AG04449 (cell line): ENCODE measurements at places on chromosomes 6 and 20.

DNA sequence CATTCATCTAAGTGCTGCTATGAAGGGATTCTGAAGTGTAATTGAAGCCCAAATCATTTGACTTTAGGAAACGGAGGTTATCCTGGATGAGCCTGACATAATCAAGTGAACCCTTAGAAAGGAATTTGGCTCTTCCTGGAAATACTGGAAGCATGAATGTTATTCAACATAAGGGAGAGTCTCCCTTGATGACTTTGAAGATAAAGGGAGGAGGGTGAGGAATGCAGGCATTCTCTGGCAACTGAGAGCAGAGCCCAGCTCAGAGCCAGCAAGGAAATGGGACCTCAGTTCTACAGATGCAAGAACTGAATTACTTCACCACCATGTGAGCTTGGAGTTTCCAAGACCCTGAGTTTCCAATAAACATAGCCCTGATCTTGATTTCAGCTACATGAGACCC is 168.2 kb downstream of the DLL1 start:
- DNase-seq = no peak

DNA sequence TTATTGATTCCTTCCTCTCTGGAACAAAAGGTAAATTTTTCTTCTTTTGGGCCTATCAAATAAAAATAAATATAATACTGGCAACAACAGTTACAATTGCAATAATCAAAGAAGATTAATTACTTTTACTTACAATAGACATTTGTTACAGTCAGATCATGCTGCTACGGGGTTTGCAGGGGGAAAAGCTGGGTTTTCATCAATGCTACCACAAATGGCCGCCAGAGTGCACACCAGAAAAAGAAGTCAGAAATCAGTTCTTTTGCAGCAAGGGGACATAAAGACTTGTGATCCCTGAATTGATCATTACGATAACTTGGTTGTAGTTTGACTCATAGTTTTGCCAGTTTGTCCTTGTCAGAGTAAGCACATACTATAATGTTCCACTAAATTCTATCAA is 714.5 kb upstream of the EYS start:
- DNase-seq = no peak

- DNase-seq = no peak
Observed at GRCh38 chr6:13005994-13006393, 289.4 kb downstream of the PHACTR1 start.

DNA sequence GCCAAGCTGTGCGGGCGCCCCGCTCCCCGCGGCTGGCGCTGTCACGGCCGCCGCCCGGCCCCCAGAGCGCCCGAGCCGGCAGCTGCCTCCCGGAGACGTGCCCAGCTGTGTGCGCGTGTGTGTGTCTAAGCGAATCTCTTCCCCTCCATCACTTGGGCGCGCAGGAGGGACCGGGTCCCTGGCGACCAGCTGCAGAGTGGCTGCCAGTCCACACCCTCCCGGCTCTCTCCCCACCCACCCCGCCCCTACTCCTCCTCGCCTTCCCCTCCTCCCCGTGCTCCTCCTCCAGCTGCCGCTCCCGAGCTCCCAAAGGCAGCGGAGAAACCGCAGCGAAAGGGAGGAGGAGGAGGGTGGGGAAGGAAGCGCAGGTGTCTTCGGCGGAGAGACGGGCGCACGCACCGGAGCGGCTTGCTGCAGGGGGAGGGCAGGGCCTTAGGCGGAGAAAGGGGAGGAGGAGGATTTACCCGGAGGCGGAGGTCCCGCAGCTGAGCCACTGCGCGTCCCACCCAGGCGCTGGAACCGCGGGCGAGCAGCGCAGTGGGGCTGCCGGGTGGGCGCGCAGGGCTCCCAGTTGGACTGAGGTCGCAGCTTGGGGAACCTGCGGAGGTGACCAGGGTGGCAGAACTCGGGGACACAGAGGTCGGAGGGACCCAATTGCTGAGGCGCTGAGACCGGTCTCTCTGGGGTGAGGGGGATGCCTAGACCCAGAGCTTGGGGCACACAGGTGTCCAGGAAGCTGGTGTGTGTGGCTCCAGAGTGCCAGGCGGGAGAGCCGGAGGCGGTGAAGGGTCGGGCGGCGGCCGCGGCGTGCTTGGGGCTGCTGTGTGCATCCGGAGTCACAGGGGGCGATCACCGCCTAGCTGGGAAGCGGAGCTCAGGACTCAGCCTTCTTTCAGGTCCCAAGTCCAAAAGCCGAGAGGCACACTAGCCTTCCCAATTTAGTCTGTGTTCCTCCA is at the start of gene HS3ST5:
TSS of gene HS3ST5 (minus strand) at position 198 of the 956 bp plus-strand sequence. CDS start 280,178 bp downstream, outside the sequence.
- DNase-seq = no peak

DNA sequence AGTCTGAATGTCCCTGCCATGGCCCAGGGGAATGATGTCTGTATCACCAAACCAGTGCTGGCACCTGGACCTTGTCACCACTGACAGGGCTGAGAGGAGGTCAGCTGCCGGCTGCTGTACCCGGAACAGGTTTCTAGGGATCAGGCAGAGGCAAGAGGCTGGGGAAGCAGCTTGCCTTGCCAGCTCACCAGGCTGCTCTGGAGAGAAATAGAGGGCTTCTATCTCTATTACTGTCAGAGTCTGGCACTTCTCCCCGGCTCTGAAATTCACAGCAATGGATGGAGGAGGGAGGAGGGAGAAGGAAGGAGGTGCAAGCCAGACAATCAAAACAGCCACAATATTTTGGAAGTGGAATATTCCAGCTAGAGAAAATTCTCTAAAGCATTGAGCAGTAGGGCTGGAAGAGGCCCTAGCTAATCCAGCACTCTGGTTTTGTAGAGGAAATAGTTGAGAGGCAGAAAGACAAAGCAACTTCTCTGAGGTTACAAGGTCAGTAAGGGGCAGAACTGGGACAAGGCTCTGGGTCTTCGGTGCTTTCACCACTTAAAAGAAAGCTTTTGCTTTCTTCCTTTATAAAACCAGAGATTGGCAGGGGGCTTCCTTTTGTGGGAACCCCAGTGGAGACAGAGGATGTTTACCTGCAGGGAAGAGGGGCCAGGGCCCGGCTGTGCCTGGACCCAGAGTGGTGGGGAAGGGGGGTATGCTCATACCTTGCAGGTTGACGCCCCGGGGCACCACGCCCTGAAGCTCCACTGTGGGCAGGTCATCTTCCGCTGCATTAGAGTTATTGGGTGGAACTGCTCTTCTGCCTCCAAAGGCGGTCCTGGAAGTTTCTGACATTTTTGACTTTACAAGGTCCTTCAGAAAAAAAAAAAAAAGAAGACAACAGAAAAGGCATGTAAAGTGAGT is 2.4 kb downstream of the F13A1 start:
- no peak for DNase-seq

DNA sequence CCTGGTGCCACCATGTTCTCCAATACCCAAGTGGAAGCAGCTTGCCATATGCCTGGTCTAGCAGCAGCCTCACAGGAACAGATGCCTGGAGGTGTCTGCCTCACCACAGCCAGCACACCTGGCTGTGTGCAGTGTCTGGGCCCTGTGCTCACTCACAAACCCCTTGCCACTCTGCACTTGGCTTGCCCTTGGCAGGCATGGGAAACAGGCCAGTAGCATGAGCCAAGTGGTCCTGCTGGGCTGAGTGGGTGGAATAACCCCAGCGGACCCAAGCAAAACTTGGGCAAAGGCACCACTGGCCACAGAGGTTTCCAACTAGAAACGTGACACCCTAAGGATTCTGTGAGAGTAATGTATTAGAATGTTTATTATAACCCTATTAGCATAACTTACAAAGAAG is 600.5 kb upstream of the GJE1 start:
- no peak for DNase-seq

- DNase-seq = no peak
Observed at GRCh38 chr6:55281215-55281614, 46.1 kb upstream of the GFRAL start.

- DNase-seq = no peak
Observed at GRCh38 chr6:48714699-48715098, 603.7 kb upstream of the PTCHD4 start.

GRCh38 chr20:57178582-57179111 is 87.8 kb downstream of the BMP7 start:
- no peak for DNase-seq

DNA sequence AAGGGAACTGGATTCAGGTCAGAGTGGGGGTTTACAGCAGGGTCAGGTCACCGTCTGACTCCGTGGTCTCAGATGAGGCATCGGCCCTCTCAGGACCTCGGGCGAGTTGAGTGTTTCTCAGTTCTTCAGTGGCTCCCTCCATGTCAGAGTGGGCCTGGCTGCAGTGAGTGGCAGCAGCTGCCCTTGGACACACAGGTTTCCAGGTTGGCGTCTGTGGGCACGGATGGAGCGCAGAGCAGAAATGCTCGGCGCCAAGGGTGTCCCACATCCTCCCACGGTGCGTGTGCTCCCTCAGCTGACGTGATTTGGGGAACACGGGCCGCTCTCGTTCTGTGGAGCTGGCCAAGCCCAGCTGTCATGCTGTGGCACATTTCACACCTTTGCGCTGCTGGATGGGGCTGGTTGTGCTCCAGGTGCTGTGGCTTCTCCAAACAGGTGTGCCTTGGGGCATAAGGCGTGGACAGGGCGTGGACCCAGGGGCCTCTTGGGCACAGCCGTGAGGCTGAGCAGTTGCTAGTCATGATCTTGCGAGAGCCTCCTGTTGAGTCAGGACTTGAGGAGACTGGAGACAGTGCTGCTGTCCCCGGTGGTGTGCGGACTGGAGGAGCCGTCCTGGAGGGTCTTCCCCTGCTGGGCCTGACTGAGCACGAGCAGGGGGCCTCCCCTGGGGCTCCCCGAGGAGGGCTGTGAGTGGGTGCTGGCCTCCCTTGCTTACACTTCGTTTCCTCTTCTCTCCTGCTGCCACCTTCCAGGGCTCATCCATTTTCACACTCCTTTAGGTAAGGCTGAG is 9.5 kb upstream of the DNAJC5 start:
- no peak for DNase-seq

GRCh38 chr6:13351271-13351670 is 22.9 kb upstream of the TBC1D7 start:
- no peak for DNase-seq

DNA sequence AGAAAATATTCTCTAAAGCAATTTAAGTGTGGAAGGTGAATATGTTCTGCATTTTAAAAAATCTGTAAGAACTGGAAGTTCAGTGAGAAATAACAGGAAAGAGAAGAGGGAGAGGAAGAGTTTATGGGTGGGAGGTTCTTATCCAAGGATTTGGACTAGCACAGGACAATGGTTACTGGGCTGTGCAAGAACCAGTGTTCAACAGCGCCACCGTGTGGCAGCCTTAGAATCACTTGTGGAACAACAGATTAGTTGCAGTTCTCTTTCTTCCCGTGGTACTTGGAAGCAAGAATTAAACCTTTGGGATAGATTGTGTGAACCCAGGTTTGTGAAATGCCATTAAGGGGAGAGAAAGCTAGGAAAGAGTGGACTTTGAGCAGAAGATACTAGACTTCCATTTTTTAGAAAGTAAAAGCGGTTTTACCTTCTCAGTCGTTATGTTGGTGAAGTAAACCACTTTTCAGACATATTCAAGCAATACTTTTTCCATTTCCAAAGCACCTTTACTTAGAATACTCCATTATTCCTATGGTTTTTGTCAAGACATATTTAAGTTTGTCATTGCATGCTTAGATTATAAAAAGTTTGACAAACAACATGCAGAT is 436.7 kb downstream of the RNF144B start:
- no peak for DNase-seq

- no peak for DNase-seq
Observed at GRCh38 chr20:33963751-33964150, 30.0 kb upstream of the RALY start.

GRCh38 chr20:9918348-9918747 is 79.5 kb upstream of the PAK5 start:
- no peak for DNase-seq

DNA sequence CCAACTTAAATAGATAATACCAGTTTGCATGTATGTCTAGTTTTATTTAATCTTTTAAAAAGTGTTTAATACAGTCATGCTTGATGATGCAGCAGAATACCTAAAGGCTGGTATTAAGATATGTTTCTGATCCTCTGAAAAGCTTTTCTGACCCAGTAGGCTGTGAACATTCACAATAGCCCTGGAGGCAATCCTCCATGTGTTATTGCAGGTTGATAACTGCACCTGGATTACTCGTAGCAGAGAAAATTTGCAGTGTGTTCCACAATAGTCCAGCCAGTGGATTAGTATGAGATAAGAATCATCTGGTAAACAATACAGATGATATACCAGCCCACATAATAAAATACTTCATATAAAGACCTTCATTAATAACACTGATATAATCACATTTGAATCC is 178.9 kb upstream of the RNF217 start:
- DNase-seq = no peak

DNA sequence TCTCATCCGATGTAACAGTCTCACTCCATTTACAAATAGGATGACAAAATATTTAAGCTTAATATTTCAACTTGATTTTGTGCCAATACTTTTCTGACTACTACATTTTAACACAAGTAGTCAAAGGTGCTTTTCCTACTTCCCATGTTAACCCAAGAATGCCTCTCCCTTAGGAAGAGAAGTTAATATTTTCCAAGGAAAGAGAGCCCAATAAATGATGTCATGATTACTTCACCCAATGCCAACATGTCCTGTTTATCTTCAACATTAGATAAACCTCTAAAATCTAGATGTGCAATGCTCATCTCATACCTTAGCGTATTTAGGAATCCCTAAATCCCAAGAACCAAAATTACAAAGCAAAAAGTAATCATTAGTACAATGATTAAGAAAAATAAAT is 156.7 kb upstream of the TENT5A start:
- no peak for DNase-seq

DNA sequence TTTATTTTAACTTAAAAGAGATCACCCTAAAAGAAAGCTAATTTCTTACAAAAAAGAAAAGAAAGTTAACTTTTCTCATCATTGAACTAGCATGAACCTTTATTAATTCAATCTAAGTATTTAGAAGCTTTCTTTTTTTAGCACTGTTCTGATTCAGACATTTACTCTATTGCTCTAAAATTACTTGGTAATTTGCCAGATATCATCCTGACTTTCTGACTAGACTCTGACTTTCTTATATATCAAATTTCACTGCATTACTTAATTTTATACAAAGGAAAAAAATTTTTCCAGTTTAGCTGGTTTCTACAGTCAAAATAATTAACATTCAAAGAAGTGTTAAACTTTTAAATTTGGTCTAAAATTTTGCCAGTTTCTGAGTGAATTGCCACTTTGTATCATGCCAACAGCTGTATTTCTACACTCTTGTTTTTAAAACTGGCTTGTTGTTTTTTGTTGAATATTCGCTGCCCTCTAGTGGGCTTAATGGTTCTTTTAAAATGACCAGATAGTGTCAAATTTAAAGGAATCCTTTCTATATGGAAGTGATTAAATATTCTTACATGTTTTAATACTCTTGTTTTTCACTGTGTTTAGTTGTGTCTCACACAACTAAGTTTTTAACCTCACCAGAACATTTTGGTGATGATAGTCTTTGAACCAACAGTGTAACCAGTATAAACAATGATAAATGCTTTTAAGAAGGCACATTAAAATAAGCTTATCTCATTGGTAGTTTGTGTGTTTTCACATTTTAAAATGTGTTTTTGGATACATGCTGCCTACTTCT is 102.0 kb downstream of the POPDC3 start:
- DNase-seq = no peak

DNA sequence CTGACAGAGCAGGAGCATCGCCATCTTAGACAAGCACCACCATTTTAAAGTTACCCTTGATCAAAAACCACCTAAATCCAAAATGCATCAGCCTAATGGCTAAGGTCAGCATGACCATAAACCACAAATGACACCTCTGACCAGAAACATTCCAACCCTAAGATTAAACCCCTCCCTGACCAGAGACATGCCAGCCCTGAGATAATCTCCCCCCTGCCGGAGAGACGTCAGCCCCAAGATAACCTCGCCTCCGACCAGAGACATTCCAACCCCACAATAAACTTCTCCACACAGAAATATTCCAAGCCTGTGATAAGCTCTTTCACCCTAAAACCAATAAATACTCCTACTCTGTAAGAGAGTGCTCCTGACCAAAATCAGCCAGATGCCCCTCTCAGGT is 53.5 kb downstream of the PXDC1 start:
- DNase-seq = no peak
